Psoas muscle (tissue), 8 donors: ENCODE measurements at places on chromosomes 11 and 22.

DNA sequence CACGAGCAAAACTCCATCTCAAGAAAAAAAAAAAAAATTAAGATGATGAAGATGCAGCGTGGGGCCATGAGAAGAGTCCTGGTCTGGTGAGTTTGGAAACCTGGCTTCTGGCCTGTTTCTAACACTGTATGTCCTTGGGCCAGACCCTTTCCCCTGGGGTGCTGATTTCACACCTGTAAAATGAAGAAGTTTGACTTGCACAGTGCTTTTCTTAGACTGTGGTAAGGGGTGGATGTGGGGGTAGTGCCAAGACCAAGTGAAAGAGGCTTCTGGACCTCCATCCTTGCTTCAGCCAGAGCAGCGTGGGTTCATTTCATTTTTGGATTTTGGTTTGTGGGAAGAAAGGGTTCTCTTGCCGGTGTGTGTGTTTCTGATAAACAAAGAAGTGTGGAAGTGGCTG, 42.1 kb downstream of the PTPRJ start:
- DNase-seq: no peak

DNA sequence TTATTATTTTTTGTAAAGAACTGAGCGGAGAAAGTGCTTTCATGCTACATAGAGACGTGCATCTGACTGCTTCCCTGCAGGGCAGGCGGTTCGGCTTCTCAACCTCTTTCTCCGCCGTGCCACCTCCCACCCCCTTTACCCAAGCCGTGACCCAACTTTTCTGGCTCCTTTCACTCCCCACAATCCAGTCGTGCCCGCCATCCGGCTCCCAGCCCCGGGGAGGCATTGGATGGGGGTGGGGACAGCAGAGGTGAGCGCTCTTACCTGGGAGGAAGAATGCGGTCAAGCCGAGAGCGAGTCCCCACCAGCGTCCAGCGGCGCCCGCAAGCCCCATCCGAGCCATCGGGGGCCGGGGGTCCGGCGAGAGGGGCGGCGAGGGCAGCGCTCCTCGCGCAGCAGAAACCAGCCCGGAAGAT, 781 bp downstream of the NECTIN1 start:
- no peak for DNase-seq

GRCh38 chr11:116580799-116581198, 192.0 kb downstream of the BUD13 start:
- DNase-seq: no peak

GRCh38 chr11:119427279-119427678, 4.3 kb upstream of the THY1 start:
- no peak for DNase-seq

- DNase-seq: peak; percentile 99
Measured at GRCh38 chr22:41367039-41367679, 14.6 kb upstream of the TEF start.

- DNase-seq: no peak
Measured at GRCh38 chr11:3667149-3668035, 3.8 kb downstream of the CHRNA10 start.

GRCh38 chr11:15668718-15669117, 554.0 kb downstream of the INSC start:
- no peak for DNase-seq
